ENCODE measurements at places on chromosomes 11 and 22. TPM values are rescaled to one million over a fixed set of nuclear protein-coding genes. Genes with fewer than 3 reads are reported as not detected.

The FGF19 gene
- polyA plus RNA-seq: not detected

The CYP2R1 gene
- 7.7 TPM for polyA plus RNA-seq

The EFEMP2 gene
- polyA plus RNA-seq: 128 TPM

The GRM5 gene
- 0.02 TPM for polyA plus RNA-seq

The MPEG1 gene
- 1.9 TPM for polyA plus RNA-seq

The LDLRAD3 gene
- 1.8 TPM for polyA plus RNA-seq

The MALAT1 gene
- 1,948 TPM for polyA plus RNA-seq

The MRGPRX3 gene
- not detected for polyA plus RNA-seq

The UBQLN3 gene
- polyA plus RNA-seq: 0.05 TPM

The A4GALT gene
- 66.3 TPM for polyA plus RNA-seq

The SLC6A5 gene
- not detected for polyA plus RNA-seq

The FREY1 gene
- polyA plus RNA-seq: 0.18 TPM

The ARHGAP20 gene
- 0.29 TPM for polyA plus RNA-seq

The TNNI2 gene
- polyA plus RNA-seq: not detected

The MPZL3 gene
- 0.77 TPM for polyA plus RNA-seq

Measured in right cardiac atrium (tissue), 5 donors.